Breast epithelium (tissue), 4 donors: ENCODE measurements at places on chromosomes 16 and 17.

- H3K27me3 ChIP-seq, result no peaks in the 10 kb centered on the region
- no peak overlapping the region for H3K27ac ChIP-seq
Measured at GRCh38 chr17:64063088-64063487, 42.7 kb upstream of the ICAM2 start.

- no peaks in the 10 kb centered on the region for H3K27me3 ChIP-seq
- no peaks in the 10 kb centered on the region for H3K4me1 ChIP-seq
- no peak overlapping the region for H3K4me3 ChIP-seq
- no peak for DNase-seq
- no peaks in the 10 kb centered on the region for H3K36me3 ChIP-seq
Measured at GRCh38 chr16:66295213-66295612, 71.3 kb upstream of the CDH5 start.

GRCh38 chr16:26765087-26765486 lies 301.6 kb upstream of the C16orf82 start:
- DNase-seq, result no peak
- H3K4me1 ChIP-seq, result no peaks in the 10 kb centered on the region
- no peaks in the 10 kb centered on the region for H3K36me3 ChIP-seq

- no peak overlapping the region for H3K27ac ChIP-seq
- peak overlapping the region; percentile 6 for H3K4me3 ChIP-seq
- peaks cover 11% of the 10 kb centered on the region for H3K4me1 ChIP-seq
- no peak for DNase-seq
- no peaks in the 10 kb centered on the region for H3K36me3 ChIP-seq
- H3K27me3 ChIP-seq, result no peaks in the 10 kb centered on the region
Measured at GRCh38 chr17:8465356-8465755, 29.7 kb downstream of the NDEL1 start.

DNA sequence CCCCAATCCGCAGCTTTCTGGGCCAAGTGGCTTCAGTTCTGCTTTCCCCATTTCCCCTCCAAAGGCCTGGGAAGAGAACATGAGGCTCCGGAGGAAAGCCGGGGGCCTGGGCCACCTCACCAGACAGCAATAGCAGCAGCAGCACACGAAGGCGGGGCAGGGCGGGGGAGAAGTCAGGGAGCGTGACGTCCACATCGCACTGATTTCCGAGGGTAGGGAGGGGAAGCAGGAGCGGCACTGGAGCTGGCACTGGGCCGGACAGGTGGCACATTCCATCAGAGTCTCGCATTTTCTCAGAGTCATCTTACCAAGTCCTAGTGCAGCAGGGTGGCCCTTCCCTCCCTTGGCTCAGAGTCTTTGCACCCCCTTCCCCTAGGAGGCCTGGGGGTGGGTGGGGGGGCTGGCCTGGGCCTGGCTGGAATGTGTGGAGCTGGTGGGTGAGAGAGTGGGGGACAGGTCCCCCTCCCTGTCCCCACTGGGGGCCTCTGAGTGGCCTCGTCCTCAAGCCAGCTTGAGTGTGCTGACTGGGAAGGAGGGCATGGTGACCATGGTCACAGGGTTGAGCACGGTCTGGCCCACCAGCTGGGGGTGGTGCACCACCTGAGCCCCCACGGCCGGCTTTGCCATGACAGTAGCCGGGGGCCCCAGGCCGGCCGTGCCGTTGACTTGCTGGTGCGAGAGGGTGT lies 14.3 kb downstream of the MNT start:
- H3K4me1 ChIP-seq, result no peaks in the 10 kb centered on the region
- H3K27me3 ChIP-seq, result no peaks in the 10 kb centered on the region
- DNase-seq, result no peak
- no peak overlapping the region for H3K4me3 ChIP-seq
- H3K27ac ChIP-seq, result no peak overlapping the region

GRCh38 chr16:66344533-66345145 lies 21.9 kb upstream of the CDH5 start:
- no peaks in the 10 kb centered on the region for H3K36me3 ChIP-seq
- no peak overlapping the region for H3K27ac ChIP-seq
- no peaks in the 10 kb centered on the region for H3K4me1 ChIP-seq
- DNase-seq, result no peak
- no peak overlapping the region for H3K4me3 ChIP-seq
- H3K27me3 ChIP-seq, result no peaks in the 10 kb centered on the region

DNA sequence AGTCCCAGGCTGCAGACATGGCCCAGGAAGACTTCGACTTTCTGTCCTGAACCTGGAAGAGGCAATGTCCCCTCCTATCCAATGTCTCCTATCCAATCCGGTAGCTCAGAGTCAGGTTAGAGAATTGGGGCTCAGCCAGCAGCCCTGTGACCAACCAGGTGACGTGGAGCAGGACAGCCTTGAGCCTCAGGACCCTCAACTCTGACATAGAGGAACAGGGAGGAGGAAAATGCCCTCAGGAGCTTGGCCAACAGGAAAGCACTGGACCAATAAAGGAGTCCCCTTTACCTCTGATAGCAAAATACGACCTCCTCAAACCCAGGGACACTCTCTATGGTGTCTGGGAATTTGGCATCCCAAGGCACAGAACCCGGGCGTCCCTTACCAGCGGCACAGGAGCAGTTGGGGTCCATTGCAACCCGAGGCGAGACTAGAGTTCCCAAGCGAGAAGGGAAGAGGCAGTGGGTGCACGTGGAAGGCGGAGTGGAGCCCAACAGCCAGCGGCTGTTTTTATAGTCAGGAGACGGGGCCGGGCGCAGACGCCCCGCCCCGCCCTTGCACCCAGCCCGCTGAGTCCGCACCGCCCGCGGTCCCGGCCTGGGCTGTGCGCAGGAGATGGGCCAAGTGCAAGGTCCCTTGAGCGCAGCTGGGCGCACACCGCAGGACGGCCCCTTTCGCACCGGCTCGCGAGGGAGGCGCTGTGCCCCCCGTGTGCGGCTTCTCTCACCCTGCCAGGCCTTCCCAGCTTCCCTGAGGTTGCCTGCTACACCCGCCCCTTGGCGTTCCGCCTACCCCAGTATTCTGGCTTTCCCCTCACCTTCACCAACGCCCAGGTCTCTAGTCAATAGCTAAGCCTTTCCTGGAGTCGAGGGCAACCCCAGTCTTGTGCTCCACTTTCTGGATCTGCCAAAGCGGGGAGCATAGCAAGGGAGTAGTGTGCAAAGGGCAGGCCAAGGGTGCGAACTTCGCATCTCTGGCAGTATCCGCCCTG lies at the start of gene MT1G:
Gene MT1G, minus strand, starts transcription at position 485 of the 991 bp plus-strand sequence. Its CDS starts 72 bp downstream, at position 413.
- H3K27me3 ChIP-seq, result peaks cover 21% of the 10 kb centered on the region
- peak within 1 kb of the TSS; percentile 58 for H3K4me3 ChIP-seq
- no peak for DNase-seq
- no peak within 1 kb of the TSS for H3K27ac ChIP-seq
- no peaks in the 10 kb centered on the region for H3K4me1 ChIP-seq

- H3K27me3 ChIP-seq, result peaks cover 34% of the 10 kb centered on the region
- H3K4me1 ChIP-seq, result no peaks in the 10 kb centered on the region
- no peaks in the 10 kb centered on the region for H3K36me3 ChIP-seq
- no peak overlapping the region for H3K4me3 ChIP-seq
- no peak for DNase-seq
Measured at GRCh38 chr17:48426019-48426665, 3.9 kb downstream of the SKAP1 start.

DNA sequence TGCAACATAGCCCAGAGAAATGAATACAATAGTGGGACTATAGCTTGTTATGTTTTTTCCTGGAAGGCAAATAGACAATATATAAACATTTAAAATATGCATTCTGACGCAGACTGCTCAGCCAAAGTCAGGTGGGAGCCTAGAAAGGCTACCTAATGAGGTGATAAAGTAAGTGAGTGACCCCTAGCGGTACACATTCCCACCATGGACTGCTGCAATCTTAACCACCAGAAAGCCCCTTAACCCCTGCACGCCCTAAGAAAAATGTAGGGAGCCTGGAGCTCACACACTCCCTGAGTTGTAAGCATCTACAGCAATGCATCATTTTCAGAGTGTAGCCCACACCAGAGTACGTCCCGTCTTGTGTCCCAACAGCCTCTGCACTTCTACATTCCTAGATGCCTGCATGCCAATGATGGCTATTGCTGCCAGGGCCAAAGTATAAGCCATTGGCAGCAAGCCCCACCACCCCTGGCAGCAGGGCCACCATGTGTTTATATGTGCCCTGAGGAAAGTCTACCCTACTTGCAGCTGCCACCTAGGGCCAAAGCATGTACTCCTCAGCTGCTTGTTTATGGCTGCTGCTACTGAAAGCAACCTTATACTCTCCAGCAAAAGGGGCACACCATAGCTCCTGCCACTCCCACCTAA lies 127.6 kb downstream of the KIF2B start:
- no peak overlapping the region for H3K4me3 ChIP-seq
- H3K27me3 ChIP-seq, result no peaks in the 10 kb centered on the region
- DNase-seq, result no peak
- H3K4me1 ChIP-seq, result no peaks in the 10 kb centered on the region
- no peaks in the 10 kb centered on the region for H3K36me3 ChIP-seq

DNA sequence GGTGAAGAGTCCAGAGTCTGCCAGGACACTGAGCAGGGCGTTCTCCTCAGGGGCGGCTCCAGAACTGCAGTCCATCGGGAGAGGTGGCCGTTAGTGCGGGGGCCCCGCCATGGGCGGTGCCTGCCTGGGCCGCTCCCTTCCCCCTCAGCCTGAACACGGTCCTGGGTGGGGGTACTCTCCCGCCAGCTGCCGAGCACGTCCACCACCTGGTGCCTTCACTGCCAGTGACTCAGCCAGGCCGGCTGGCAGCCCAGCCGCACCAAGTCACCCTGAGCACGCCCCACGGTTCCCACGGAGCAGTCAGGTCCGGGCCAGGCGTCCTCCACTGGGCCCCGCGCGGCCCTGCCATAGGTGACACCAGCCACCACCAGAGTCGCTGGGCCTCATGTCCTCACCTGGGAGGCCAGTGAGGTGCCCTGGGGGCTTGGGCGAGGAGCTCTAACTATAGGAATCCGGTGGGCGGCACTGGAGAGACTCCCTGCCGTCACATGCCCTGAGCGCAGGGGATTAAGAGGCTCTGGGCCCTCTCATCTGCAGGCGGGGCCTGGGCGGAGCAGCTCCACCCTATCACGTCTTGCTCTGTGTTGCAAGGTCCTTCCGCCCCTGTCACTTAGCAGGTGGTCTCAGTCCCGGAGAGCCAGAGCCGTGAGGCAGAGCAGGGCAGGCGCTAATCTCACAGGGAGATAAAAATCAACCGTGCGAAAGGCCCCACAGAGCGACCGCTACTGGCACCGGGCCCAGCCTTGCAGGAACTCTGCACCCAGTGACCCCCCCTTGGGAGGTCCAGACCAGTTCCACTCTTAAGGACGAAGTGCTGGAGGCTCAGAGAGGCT lies 14.3 kb downstream of the PIEZO1 start:
- no peaks in the 10 kb centered on the region for H3K27me3 ChIP-seq
- H3K27ac ChIP-seq, result peak overlapping the region; percentile 90
- DNase-seq, result no peak

DNA sequence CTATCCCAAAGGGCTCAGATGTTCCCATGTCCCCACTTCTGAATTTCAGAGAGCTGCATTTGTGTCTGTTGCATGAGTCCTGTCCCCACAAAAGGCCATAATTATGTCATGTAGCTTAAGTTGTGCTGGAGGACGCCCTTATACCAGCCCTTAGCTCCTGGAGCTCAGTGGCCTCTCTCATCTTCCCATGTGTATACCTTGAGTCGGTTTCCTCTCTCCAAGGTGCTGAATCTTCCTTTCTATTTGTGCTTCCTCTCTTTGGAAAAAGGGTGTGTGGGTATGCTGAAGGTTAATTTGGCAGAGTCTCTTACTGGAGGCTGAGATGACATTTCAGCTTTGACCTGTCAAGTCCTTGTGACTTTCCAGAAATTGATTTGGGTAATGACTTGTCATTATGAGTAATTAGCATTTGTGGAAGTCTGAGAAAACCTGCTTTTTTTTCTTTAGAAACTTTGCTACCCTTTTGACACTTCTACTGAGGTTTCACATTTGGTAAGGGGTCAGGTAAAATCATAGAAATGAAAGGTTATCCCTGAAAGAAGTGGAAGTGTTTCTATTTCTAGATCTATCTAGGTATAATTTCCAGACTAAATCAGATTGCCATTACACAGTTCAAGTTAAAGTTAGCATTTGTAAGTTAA lies 185.4 kb downstream of the ABCC12 start:
- H3K4me3 ChIP-seq, result no peak overlapping the region
- DNase-seq, result no peak
- H3K4me1 ChIP-seq, result no peaks in the 10 kb centered on the region
- H3K27ac ChIP-seq, result no peak overlapping the region
- no peaks in the 10 kb centered on the region for H3K27me3 ChIP-seq
- no peaks in the 10 kb centered on the region for H3K36me3 ChIP-seq

DNA sequence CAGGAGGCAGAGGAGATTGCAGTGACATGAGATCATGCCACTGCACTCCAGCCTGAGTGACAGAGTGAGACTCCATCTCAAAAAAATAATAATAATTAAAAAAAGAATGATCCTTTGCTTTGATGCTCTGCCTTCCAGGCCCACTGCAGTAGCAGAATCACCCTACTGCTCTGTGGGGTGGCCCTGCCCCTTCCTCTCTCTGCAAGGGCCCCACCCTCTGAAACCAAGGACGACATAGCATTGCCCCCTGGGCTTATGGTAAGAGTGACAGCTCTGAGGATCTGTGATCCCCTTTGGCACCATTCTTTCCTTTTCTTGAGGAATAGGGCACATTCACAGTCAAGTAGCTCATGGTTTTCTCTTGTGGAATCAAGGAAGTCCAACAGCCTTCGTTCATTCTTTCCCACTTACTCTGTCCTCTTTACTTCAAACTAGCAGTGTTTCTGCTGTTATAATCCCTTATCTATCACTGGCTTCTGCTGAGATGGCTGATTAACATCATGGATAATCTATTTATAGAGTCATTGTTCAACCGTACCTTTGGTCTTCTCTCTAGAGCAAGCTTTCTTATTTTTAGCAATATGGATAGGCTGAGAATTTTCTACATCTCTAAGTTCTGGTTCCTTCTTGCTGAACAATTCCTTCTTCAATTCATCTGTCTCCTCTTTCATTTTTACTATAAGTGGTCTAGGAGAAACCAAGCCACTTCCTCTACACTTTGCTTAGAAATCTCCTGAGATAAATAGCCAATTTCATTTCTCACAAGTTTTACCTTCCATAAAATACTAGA lies 14.1 kb downstream of the RAD51C start:
- no peaks in the 10 kb centered on the region for H3K36me3 ChIP-seq
- H3K4me3 ChIP-seq, result no peak overlapping the region
- H3K27me3 ChIP-seq, result no peaks in the 10 kb centered on the region
- H3K4me1 ChIP-seq, result no peaks in the 10 kb centered on the region
- no peak for DNase-seq

- H3K4me3 ChIP-seq, result no peak overlapping the region
- no peak overlapping the region for H3K27ac ChIP-seq
- DNase-seq, result no peak
- H3K27me3 ChIP-seq, result no peaks in the 10 kb centered on the region
- H3K36me3 ChIP-seq, result no peaks in the 10 kb centered on the region
- H3K4me1 ChIP-seq, result no peaks in the 10 kb centered on the region
Measured at GRCh38 chr16:15907863-15908478, 19.6 kb upstream of the CEP20 start.

DNA sequence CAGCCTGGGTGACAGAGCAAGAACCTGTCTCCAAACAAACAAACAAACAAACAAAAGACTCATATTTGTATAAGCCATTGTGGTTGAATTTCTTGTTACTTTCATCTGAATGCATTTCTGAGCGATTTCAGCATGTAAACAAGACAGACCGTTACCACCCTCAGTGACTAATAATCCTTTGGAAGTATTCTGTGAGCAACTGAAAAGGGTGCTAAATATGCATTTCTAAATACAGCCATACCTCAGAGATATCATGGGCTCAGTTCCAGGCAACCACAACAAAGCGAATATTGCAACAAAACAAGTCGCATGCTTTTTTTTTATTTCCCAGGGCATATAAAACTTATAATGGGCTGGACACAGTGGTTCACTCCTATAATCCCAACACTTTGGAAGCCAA lies 109.0 kb downstream of the USP31 start:
- H3K27me3 ChIP-seq, result no peaks in the 10 kb centered on the region
- no peak overlapping the region for H3K4me3 ChIP-seq
- no peak overlapping the region for H3K27ac ChIP-seq
